Esophagus muscularis mucosa (tissue), 4 donors: ENCODE measurements at places on chromosomes 6 and 20. TPM values are rescaled to one million over a fixed set of nuclear protein-coding genes. Genes with fewer than 3 reads are reported as not detected.

ARHGAP18 gene
- total RNA-seq: 7.9 TPM

NR2E1 gene
- not detected for total RNA-seq

GRCh38 chr6:94956910-94957309, 620.4 kb upstream of the MANEA start:
- DNase-seq: no peak

GRCh38 chr6:22059126-22059525, 237.7 kb downstream of the PRL start:
- DNase-seq: no peak

- no peak for DNase-seq
Measured at GRCh38 chr6:158730541-158730907, 80.7 kb downstream of the SYTL3 start.

- DNase-seq: no peak
Measured at GRCh38 chr20:18832546-18833200, 19.1 kb downstream of the SCP2D1 start.

DNA sequence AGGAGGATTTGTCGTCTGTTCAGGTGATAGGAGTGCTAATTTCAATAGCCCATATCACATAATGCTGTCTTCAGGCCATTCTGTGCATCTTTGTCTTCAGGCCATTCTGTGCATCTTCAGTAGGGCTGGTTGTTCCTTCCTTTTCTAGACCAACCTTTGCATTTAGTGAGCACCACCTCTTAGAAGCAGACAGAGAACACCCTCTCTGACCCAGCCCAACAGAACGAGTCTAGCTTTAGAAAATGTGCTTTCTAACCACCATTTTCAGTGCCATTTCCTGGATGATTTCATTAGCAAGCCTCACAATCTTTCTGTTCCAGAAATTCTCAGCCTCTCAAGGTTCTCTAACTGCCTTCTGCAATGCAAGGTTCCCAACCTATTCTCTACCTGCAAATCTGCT, 215.3 kb upstream of the KCNQ5 start:
- DNase-seq: no peak
